ELR (cell line): ENCODE measurements at places on chromosomes 6 and 20.

GRCh38 chr6:75450903-75451302 is 42.7 kb downstream of the FILIP1 start:
- no peak for DNase-seq

DNA sequence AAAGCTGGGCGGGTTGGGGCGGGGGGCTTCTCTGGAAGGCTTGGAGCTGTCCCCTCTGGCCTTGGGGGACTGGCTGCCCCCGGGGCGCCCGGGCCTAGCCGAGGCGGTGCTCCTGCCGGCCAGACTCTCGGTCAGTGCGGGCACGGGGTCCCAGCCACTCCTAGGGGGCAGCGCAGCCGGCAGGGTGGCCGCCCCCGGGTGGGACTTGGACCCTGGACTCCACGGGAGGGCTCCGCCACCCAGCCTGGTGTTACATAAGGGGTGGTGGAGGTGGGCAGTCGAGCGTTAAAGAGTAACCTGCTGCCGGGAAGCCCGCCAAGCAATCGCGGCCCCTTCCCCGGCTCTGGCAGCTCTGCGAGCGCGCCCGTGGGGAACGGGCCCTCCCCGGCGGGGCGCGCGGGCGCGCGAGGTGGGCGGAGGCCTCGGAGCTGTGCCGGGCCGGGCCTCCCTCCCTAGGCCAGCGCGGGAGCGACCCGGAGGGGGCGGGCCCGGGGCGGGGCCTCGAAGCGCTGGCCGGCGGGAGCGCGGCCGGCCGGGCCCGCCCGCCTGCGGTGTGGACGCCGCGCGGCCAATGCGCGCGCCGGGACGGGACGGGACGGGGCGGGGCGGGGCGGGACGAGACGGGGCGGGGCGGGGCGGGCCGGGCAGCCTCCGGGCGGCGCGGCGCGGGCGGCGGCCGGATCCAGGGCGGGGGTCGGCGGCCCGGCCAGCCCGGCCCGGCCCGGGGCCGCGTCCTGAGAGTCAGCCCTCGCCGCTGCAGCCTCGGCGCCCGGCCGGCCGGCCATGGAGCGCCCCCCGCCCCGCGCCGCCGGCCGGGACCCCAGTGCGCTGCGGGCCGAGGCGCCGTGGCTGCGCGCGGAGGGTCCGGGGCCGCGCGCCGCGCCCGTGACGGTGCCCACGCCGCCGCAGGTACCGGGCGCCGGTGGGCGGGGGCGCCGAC is at the start of gene SLC2A4RG:
TSS of gene SLC2A4RG (plus strand) at position 647 of the 940 bp plus-strand sequence. CDS start at position 784, 137 bp downstream.
- DNase-seq: peak; percentile 87

GRCh38 chr6:2426561-2427340 is 181.3 kb upstream of the GMDS start:
- DNase-seq: peak; percentile 8

DNA sequence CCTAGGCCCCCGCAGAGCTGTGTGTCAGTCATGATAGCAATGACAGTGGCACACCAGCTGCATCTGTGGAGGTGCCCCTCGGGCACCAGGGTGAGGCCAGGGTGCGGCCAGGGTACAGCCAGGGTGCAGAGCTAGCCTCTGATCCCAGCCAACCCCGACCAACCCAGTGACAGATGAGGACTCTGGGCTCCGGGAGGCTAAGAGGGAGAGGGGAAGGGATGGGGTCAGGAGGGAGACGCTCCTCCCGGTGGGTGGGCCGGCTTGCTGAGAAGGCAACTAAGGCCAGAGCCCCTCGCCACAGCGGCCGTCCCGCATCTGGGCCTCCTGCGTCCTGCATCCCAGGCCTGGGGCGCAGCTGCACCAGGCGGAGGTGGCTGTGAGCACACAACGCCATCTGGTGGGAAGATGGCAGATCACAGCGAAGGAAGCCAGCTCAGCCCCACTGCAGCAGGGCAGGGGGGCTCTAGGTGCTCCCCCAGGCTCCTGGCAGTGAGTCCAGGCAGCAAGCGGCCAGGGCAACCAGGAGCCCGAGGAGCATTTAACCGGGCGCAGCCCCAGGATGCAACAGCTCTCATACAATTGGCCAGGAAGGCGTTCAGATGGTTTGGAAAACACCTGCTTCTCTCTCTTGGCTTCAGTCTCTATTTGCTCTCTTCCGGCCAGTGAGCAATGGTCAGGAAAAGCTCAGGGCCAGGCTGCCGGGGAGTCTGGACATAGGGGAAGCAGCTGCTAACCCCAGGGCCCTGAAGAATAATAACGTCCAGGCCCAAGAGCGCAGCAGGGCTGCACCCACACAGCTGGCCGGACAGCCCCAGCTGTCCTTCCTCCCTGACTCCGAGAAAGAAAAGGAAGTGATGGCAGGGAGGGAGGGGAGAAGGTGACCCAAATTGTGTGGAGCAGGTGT is 169.4 kb downstream of the TAF4 start:
- DNase-seq: peak; percentile 62

DNA sequence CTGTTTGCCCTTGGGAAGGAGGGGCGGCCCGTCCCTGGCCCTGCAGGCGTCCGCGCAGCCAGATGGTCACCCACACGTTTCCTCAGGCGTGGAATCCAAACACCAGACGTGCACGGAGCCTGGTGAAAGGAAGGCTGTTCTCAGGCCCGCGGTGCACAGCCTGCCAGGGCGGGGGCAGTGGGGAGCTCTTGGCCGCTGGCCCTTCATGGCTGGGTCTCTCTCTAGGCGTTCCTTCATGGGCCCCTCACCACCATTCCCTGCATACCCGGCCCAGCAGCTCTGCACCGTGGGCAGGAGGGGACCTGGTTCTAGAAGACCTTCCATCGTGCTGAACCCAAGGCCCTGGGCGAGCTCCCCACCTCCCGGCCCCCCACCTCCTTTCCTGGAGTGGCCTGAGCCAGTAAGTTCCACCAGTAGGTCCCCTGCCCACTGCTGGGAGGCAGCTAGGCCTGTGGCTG is 30.4 kb upstream of the SMOC2 start:
- DNase-seq: no peak

GRCh38 chr6:116111552-116112528 is 11.2 kb downstream of the NT5DC1 start:
- DNase-seq: peak; percentile 63

- DNase-seq: no peak
These were observed 54.1 kb downstream of the UBE2V1 start for GRCh38 chr20:50058662-50059402.

- DNase-seq: peak; percentile 98
These were observed 24.1 kb upstream of the ARFGEF2 start for GRCh38 chr20:48897305-48898010.

DNA sequence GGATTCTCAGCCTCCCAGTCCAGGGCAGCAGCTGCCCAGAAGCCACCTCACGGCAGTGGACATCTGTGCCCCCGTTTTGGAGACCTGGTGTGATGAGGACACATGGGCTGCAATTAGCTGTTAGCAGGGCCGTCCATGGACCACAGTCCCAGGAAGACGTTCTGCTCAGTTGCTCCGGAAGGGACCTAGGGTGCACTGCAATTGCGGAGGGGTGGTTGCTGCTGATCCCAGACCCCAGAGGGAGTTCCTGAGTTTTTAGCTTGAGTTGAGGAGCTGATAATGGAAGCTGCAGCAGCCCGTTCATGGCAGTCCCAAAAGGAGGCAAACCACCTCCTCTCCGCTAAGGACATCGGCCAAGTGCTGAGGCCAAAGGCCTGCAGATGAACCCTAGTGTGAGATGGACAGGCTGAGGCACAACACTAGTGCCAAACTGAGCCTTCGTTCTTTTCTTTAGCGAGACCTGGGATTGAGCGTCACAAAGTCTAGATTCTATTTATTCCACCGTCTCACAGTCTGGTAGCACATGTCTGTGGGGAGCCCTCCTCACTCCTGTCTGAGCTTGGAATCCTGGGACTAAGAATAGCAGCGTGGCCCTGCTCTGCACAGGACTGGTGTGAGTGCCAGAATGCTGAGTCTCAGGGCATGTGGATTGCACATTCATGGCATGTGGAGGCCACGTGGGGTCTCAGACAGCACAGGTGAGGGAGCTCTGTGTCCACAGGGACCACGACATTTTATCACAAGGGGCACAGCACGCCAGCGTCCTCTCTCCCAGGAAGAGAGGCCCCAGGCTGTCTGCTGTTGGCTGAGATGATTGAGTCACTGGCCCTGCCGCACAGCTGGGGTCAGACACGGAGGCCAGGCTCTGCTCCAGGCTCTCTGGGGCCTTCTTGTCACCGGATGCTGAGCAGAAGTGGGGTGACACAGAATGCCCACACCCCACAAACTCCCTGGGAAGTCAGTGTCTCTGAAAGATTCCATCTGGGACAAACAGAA is 113.4 kb downstream of the PSMB1 start:
- peak; percentile 77 for DNase-seq

- DNase-seq: no peak
These were observed 56.1 kb upstream of the THEMIS start for GRCh38 chr6:127956956-127957355.

DNA sequence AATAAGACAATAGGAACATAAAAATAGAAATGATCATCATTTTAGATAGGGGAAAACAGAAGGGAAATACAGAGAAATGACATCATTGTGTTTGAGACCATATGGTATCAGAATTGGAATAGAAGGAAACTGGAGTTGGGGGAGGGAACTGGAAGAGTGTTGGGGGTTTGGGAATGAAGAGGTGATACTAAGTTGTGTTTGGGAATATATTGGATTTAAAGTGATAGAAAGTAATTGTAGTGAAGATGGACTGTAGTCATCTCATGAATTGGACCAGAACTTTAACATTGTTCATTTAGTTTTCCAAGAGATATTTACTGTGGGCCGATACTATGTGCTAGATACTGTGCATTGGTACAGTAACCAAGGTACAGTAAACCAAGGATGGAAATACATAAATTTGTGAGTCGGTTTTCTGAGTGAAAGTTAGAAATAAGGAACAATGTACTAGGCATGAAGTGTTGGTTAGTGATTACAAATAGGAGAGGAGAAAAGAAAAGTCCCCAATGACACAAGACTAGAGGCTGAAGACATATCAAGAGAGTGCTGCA is 32.3 kb downstream of the KCNQ5 start:
- DNase-seq: no peak

DNA sequence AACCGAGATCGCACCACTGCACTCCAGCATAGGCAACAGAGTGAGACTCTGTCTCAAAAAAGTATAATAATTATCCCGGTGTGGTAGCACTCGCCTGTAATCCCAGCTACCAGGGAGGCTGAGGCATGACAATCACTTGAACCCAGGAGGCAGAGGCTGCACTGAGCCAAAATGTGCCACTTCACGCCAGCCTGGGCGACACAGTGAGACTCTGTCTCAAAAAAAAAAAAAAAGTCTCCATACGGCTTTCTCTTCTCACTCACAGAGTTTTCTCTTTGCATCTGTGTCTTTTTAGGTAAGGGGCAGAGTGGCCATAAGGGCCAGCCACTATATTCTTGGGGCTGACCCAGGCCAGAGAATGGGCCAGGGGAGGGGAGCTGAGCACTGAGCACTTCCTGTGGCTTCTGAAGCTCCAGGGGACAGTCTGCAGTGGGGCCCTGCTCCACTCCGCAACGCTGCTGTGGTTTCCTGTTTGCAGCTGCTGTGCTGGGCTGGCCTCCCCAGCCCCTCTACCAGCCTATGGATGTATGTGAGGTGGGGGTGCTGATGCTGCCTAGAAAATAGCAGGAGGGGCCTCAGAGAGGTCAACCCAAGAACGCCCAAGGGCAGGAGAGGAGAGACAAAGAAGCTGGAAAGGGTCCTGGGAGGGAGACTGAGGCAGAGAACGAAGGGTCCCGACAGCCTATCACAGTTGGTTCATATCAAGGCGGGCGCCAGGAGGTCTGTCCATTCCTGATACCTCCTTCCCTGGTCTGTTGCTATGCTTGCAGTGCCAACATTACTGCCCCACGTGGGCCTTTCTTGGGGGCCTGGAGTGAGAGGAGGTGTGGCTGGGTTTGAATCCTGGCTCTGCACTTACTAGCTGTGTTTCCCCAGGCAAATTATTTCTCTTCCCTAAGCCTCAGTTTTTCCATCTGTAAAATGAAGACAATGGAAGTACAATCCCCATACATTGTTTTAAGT is 16.0 kb downstream of the SLA2 start:
- no peak for DNase-seq

- peak; percentile 61 for DNase-seq
These were observed 74.0 kb downstream of the IGF2R start for GRCh38 chr6:160042788-160043301.

DNA sequence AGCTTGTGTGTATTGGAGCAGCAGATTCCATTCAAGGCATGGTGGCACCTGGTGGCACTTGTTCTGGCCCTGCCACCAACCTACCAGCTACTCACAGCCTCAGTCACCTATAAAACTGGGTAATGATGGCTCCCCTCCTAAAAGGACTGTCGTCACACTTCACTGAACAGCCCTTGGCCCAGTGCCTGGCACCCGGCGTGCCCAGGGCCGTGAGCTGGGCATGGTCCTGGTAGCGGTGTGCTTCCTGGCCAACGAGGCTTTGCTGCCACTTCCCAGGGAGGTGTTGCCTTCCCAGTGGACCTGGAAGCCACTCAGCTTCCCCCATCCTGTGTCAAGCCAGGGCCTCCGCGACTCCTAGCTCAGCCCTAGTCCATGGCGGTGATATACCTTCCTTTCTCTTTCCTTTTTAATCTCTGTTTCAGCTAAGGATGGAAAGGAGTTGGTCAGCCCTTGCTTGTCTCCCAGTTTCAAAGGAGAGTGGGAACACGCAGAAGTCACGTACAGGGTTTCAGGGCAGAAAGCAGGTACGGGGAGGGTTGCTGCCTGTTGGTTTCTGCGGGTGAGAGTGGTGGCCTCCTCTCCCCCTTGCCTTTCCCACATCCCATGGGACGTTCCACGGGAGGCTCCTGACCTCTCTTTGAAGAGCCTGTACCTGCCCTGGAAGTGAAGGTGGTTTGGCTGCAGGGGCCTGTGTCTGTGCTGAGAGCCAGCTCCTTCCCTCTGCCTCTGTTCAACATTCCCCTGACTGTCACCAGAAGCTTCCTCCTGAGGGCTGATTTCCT is 25.5 kb downstream of the ENTPD6 start:
- no peak for DNase-seq

DNA sequence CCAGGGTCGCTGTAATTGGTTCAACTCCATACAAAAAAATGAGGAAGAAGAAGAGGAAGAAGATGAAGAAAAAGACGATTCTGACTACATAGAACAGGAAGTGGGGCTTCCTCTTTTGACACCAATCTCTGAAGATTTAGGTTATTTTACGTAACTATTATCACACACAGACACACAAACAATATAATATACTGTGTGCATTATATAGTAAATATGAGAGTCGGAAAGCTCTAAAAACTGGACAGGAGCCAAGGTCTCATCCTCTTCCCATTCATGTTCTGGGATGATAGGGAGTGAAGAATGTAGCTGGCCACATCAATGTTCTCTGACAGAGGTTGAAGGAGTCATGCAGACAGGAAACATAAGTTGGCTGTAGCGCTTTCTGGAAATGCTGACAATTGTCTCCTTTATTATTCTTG is 13.3 kb downstream of the RSPH4A start:
- no peak for DNase-seq

DNA sequence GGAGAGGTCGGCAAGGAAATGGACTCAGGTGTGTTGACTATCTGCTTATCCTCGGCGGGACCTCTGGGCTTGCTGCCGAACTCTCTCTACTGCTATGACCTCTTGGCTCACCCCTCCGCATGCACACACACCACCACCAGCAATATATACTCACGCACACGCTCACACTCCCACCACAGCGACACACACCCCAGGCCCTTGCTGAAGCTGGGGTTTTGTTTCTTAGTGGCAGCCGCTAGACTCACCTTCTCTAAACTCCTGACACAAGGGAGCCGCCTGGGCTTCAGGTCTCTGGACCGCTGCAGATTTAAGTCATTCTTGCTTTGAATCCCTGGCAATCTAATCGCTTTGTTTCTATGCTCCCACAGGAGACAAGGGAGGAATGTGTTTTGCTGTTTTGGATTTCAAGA is 59.4 kb upstream of the BACH2 start:
- no peak for DNase-seq

GRCh38 chr6:34234667-34235306 is 1.9 kb upstream of the HMGA1 start:
- DNase-seq: no peak

- DNase-seq: peak; percentile 92
These were observed 1.4 kb downstream of the ATXN1 start for GRCh38 chr6:16759646-16760515.
